ENCODE measurements at places on chromosomes 6 and 20. TPM values are rescaled to one million over a fixed set of nuclear protein-coding genes. Genes with fewer than 3 reads are reported as not detected.

GRCh38 chr6:161922631-161923119, 648.8 kb upstream of the AGPAT4 start:
- H3K27me3 ChIP-seq = no peaks in the 10 kb centered on the region
- no peak overlapping the region for H3K27ac ChIP-seq
- no peaks in the 10 kb centered on the region for H3K36me3 ChIP-seq
- no peaks in the 10 kb centered on the region for H3K4me1 ChIP-seq
- DNase-seq = peak; percentile 55

- H3K27ac ChIP-seq = peak overlapping the region; percentile 87
- H3K36me3 ChIP-seq = peaks cover 6% of the 10 kb centered on the region
- DNase-seq = peak; percentile 36
- peak overlapping the region; percentile 92 for H3K4me3 ChIP-seq
These were observed 801 bp downstream of the TBPL1 start for GRCh38 chr6:133953634-133954415.

- no peak overlapping the region for H3K27ac ChIP-seq
- peak; percentile 24 for DNase-seq
- H3K4me3 ChIP-seq = no peak overlapping the region
- H3K4me1 ChIP-seq = no peaks in the 10 kb centered on the region
- H3K27me3 ChIP-seq = no peaks in the 10 kb centered on the region
These were observed 105.4 kb upstream of the MCHR2 start for GRCh38 chr6:100099189-100100074.

DNA sequence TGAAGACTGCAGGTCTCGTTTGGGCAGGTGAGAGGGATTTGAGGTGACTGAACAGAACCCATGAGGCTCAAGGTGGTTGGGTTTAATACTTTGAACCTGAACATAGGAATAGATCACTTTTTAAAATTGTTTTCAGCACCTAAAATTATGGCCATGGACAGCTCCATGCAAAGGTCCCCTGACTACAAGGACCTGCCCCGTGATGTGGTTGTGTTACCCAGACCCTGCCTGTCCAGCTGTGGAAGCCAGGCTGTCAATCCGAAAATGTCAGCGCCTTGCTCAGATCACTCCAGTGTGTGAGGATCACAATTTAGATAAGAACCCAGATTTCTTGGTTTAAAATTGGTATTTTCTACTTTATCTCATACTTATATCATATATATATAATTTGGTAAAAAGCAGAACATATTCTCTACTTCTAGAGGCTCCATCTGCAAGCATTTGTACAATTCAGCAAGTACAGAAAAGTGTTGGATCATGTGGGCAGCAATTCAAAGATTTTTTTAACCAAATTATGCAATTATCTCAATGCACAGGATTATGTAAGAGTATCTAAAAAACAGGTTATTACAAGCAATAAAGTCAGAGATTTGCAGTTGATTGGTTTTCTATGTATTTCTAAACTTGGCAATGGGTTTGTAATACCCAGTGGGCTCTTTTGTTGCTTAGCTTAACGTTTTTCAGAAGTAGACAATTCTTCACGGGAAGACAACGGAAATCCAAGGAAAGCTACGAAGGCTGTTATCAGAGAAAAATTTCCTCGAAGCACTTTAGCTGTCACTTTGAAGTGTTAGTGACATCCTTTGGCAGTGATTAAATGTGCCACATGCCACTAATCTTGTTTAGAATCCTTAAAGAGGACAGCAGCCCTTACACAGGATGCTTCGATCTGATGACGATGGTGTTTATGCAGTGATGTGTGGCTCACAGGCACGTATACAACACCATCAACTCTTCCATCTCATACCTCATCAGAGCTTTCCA, 24.1 kb upstream of the RPS6KA2 start:
- no peak for DNase-seq
- H3K27ac ChIP-seq = no peak overlapping the region
- H3K4me1 ChIP-seq = no peaks in the 10 kb centered on the region
- H3K27me3 ChIP-seq = peaks cover 65% of the 10 kb centered on the region
- H3K36me3 ChIP-seq = no peaks in the 10 kb centered on the region

DNA sequence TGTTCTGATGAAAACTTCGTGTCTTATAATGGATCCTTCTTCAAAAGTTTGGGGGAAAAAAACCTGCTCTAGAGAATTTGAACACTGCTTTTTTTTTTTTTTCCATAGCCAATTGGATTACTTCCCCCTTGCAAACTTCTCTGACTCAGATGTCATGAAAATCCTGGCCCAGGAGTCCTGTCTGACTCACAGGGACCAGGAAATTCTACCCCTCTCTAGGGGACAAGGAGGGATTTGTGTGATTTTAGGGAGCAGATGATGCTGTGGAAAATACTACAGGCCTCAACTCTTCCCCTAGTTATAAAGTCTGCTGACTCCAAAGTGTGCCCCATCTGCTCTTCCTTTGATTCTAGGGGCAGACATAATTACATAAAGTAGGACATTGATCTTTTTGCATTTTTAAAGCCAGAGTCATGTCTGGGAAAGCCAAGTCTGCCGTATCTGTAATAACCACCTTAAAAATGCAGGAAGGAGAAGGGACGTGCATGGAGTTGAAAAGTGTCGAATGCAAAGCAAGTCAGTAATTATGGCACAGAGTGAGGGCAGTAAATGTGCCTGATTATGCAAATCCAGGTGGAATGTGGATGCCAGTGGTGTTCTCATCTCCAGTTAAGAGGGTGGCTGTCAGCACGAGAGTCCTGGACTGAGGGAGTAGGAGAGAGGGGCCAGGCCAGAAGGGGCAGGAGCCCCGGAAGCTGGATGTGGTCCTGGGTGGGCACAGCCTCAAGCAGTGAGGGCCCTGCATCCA, 144.3 kb upstream of the SULF2 start:
- no peak overlapping the region for H3K4me3 ChIP-seq
- H3K27ac ChIP-seq = no peak overlapping the region
- H3K36me3 ChIP-seq = no peaks in the 10 kb centered on the region
- H3K4me1 ChIP-seq = no peaks in the 10 kb centered on the region
- no peak for DNase-seq
- H3K27me3 ChIP-seq = 0 out of 3 replicates have a peak, but pooled peaks cover 2% of the 10 kb centered on the region

DNA sequence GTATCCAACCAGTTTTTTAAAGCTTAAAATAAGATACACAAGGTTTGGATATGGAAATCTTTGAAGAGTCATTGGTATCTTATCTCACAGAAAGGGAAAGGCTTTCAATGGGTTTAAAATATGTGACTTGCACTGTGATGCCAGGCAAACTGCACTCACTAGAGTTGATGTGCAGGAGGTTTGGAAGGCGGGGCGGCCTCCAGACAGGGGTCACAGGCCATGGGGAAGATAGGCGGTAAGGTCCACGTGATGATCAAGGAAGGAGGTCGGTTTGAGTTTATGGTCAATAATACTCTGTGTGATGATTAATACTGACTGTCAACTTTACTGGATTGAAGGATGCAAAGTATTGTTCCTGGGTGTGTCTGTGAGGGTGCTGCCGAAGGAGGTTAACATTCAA, 9.5 kb upstream of the RAMACL start:
- no peaks in the 10 kb centered on the region for H3K36me3 ChIP-seq
- peaks cover 36% of the 10 kb centered on the region for H3K27me3 ChIP-seq
- no peak for DNase-seq
- no peak overlapping the region for H3K4me3 ChIP-seq

DNA sequence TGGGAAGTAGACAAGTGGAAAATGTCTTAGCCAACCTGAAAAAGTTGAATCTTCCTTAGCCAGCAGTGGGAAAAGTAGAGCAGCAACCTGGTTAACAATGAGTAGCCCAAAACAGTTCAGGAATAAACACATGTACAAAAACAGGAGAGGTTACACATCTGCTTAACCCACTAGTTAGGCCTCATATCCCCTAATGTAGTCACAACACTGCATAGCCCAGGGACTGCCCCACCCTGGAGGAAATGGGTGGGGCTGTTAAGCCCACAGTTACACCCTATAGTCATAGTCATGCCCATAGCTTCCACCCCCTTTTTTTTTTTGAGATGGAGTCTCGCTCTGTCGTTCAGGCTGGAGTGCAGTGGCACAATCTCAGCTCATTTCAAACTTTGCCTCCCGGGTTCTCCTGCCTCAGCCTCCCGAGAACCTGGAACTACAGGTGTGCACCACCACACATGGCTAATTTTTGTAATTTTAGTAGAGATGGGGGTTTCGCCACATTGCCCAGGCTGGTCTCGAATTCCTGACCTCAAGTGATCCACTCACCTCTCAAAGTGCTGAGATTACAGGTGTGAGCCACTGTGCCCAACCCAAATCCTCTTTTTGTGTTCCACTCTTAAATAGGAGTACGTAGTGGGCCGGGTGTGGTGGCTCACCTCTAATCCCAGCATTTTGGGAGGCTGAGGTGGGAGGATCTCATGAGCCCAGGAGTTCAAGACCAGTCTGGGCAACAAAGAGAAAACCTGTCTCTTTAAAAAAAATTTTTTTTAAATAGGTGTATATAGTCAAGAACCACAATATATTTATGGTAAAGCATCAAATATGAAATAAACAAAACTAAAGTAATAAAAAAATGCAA, 24.5 kb downstream of the ILRUN start:
- peak; percentile 92 for DNase-seq
- H3K4me3 ChIP-seq = no peak overlapping the region
- H3K36me3 ChIP-seq = peaks cover 24% of the 10 kb centered on the region
- H3K4me1 ChIP-seq = peaks cover 15% of the 10 kb centered on the region

ADGB gene
- not detected for polyA plus RNA-seq

All from K562 (cell line).